ENCODE measurements at places on chromosomes 7 and 10. TPM values are rescaled to one million over a fixed set of nuclear protein-coding genes. Genes with fewer than 3 reads are reported as not detected.

The SEMA4G gene
- not detected for polyA plus RNA-seq

The MAGI2 gene
- not detected for polyA plus RNA-seq

The PNLIPRP2 gene
- polyA plus RNA-seq = not detected

GRCh38 chr7:94782777-94783176 is 124.6 kb upstream of the PPP1R9A start:
- no peak overlapping the region for H3K4me3 ChIP-seq
- H3K4me1 ChIP-seq = no peaks in the 10 kb centered on the region
- H3K27ac ChIP-seq = no peak overlapping the region
- no peak for DNase-seq
- H3K27me3 ChIP-seq = no peaks in the 10 kb centered on the region

DNA sequence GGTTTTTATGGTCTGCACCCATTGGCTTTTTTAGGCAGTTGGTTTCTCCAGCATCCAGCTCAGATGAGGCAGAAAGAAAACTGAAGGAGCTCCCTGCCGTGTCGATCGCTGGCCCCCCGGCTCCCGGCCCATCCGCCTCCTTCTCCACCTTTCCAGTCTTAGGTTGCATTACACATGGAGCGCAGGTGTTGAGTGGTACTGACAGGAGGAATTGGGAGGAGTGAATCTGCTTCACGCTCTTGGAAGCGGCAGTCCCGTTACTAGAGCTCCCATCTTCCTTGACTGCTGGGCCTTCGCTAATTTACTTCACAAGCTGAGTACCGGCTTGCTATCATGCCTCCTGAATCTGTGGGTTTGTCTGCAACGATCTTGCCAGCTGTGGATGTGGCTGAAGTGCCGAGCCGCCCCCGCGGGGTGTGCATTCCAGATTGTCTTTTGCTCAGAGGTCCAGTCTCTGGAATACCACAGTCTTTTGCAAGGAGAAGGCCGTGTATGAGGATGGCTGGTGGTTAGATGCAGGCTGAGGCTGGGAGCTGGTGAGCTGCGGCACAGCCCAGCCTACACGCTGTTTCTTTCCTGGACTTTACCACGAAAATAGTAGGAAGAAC is 17.1 kb downstream of the IQCE start:
- no peaks in the 10 kb centered on the region for H3K4me1 ChIP-seq
- no peak overlapping the region for H3K4me3 ChIP-seq
- no peaks in the 10 kb centered on the region for H3K36me3 ChIP-seq

DNA sequence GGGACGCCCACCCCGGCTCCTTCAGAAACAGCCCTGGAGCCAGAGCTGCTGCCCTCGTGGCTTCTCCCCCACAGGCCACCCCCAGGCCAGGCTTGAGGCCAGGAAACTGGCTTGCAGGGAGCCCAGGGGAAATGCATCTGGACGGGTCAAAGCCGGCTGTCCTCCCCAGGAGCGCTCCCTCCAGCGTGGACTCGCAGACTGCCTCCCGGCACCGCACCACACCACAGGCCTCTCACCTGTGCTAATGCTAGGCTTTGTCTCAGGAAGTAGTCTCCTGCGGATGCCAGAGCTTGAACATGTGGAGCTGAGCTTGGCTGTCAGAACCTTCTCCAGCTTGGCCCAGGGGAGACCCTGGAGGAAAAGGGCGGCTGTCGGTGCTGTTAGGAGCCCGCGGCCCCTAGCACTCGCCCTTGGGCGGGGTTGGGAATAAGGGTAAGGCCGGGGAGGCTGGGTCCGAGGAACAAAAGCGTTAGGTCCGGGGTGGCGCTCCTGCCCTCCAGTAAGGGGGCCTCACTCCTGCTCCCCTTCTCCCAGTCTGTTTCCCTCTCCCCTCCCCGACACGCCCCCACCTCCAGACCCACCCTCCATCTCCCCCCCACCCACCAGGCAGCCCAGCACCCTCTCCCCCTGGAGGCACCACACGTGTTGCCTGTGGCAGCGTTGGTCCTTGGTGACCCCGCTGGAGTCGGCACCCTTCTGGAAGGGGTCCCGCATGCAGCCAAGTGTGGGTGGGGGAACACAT is 21.6 kb upstream of the DRGX start:
- DNase-seq = no peak
- H3K4me3 ChIP-seq = no peak overlapping the region
- no peaks in the 10 kb centered on the region for H3K27me3 ChIP-seq
- H3K36me3 ChIP-seq = no peaks in the 10 kb centered on the region
- no peaks in the 10 kb centered on the region for H3K4me1 ChIP-seq

DNA sequence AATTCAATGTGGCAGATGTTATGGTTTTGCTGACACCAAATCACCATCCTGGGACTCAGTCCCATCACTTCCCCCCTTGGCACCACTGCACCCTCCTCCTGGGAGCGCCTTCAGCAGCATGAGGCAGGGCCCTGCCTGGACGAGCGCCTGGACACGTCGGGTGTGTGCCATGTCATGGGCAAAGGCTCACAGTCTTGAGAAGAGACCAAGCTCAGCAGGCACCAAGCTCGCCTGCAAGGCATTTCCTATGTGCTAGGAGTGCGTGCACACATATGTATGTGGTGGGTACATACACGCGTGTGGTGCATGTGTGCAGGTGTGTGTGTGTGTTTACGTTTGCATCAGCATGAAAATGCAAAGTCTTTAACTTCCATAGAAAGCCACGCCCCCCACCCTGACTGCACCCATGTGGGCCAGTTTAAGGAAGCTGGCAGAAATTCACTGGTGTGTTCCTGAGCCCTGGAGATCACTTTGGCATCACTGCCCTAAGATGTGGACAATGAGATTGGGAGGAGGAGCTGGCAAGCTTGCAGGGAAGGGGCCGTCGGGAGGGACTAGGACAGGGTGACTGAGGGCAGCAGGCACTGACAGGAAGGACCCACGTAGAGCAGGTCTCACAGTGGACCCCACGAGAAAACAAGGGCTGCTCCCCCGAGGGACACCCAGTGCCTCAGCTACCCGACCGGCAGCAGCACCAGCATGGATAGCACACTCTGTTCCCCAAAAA is 169.9 kb upstream of the PPP2R2D start:
- DNase-seq = no peak
- H3K27ac ChIP-seq = no peak overlapping the region
- no peak overlapping the region for H3K4me3 ChIP-seq
- H3K4me1 ChIP-seq = no peaks in the 10 kb centered on the region
- H3K36me3 ChIP-seq = no peaks in the 10 kb centered on the region
- H3K27me3 ChIP-seq = no peaks in the 10 kb centered on the region

DNA sequence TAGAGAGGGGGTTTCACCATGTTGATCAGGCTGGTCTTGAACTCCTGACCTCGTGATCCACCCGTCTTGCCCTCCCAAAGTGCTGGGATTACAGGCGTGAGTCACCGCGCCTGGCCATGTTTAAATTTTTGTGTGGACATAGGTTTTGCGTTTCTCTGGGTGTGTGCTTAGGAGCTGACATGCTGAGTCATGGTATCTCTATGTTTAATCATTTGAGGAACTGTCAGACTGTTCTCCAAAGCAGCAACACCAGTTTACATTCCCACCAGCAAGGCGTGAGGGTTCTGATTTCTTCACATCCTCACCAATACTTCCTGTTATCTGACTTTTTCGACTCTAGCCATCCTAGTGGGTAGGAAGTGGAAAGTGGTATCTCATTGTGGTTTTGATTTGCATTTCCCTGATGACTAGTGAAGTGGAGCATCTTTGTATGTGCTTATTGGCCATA is 153.7 kb downstream of the DNAJB6 start:
- H3K36me3 ChIP-seq = no peaks in the 10 kb centered on the region
- H3K27ac ChIP-seq = peak overlapping the region; percentile 6
- H3K4me3 ChIP-seq = no peak overlapping the region
- peaks cover 37% of the 10 kb centered on the region for H3K4me1 ChIP-seq
- peak; percentile 79 for DNase-seq
- H3K27me3 ChIP-seq = no peaks in the 10 kb centered on the region

DNA sequence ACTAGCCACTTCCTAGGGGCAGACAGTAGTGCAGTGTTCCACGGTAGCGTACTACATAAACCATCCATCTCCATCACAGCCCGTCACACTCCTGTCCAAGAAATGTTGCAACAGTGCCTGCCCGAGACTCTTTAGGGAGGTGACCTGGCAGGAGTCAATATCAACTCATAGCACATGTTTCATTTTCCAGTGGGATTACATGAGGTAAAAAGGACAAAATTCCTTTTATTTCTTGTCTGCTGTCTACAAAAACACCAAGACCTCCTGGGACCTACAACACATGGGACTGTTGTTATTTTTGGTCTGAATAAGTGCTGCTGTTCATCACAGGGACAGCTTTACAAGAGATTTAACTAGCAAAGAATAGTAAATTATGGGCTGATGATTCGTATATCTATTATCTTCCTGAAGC is 99.9 kb downstream of the MPP7 start:
- no peak overlapping the region for H3K4me3 ChIP-seq
- no peak for DNase-seq
- H3K36me3 ChIP-seq = no peaks in the 10 kb centered on the region
- H3K4me1 ChIP-seq = no peaks in the 10 kb centered on the region
